ENCODE measurements at places on chromosomes 16 and 17. TPM values are rescaled to one million over a fixed set of nuclear protein-coding genes. Genes with fewer than 3 reads are reported as not detected.

The PNMT gene
- total RNA-seq = 0.46 TPM

The NLRC3 gene
- total RNA-seq = 0.12 TPM

The TMEM92 gene
- 1.7 TPM for total RNA-seq

The ARL17B gene
- 5.1 TPM for total RNA-seq

The SLC25A39 gene
- total RNA-seq = 84.1 TPM

The SPATA20 gene
- 51.8 TPM for total RNA-seq

The KRTAP1-1 gene
- total RNA-seq = not detected

The SLC16A5 gene
- 2.1 TPM for total RNA-seq

The KRTAP4-1 gene
- not detected for total RNA-seq

DNA sequence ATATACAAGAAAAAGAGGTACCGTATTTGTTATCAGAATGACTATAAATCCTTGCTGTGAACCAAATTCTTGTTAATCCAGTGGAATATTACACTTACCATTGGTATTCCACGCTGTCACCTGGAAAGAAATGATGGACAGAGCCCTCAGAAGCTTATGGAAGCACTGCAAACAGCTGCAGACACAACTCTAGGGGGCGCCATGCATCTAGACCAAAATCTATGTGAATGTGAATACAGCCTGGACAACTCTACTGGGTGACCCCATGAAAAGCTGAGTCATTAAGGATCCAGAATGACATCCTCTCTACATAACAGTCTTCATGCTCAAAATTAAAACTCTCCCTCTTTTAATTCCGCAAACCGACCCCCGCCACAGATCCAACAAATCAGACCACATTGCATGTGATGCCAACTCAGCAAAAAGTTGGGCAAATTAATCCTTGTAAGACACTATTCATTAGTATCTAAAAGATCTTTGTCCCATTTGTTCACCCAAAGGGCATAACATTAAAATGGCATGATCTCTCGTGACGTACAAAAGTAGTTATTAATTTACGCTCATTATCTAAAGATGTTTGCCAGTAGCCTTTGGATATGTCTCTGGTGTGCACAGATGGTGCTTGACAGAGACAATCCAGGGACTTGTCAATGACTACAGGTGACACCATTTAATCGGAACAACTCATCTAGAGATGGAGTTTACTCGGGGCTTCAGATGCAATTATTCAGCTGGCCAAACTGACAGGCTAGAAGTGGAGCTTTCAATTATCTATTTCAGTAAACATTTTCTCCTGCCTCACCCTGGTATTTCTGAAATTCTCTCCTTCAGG lies 552.7 kb upstream of the PSMD7 start:
- H3K27me3 ChIP-seq = peaks cover 13% of the 10 kb centered on the region
- no peaks in the 10 kb centered on the region for H3K36me3 ChIP-seq
- no peak overlapping the region for H3K27ac ChIP-seq
- no peak for DNase-seq
- H3K4me3 ChIP-seq = no peak overlapping the region

DNA sequence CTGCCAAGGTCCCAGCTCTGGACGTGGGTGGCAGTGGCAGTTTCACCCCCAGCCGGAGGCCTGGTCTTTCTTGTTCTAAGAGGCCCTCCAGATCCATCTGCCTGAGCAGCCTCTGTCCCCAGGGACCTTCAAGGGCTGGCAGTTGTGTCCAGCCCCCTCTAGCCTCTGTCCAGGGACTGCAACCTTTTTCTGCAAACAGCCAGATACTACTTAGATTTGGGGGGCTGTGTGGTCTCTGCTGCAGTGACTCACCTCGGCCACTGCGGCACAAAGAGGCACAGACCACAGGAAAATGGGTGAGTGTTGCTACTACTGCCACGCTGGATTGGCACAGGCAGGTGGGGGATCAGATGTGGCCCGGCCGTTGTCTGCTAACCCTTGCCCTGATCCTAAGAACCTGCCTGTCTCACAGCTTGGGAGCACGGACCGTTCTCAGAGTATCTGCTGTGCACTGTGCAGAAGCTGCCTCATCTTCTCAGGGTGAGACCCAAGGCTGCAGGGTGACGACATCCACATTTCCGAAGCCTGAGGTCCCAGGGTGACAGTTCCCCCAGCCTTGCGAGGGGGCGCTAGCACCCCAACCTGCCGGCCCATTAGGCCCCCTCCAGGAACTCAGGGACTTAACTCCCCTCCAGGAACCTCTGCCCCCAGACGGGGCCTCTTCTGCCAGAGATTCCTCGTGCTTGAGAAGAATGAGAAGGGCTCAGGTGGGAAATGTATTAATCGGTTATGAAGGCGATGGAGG lies 27.6 kb downstream of the MXRA7 start:
- no peak overlapping the region for H3K27ac ChIP-seq
- peaks cover 13% of the 10 kb centered on the region for H3K36me3 ChIP-seq
- peaks cover 45% of the 10 kb centered on the region for H3K4me1 ChIP-seq
- H3K27me3 ChIP-seq = no peaks in the 10 kb centered on the region
- no peak for DNase-seq

DNA sequence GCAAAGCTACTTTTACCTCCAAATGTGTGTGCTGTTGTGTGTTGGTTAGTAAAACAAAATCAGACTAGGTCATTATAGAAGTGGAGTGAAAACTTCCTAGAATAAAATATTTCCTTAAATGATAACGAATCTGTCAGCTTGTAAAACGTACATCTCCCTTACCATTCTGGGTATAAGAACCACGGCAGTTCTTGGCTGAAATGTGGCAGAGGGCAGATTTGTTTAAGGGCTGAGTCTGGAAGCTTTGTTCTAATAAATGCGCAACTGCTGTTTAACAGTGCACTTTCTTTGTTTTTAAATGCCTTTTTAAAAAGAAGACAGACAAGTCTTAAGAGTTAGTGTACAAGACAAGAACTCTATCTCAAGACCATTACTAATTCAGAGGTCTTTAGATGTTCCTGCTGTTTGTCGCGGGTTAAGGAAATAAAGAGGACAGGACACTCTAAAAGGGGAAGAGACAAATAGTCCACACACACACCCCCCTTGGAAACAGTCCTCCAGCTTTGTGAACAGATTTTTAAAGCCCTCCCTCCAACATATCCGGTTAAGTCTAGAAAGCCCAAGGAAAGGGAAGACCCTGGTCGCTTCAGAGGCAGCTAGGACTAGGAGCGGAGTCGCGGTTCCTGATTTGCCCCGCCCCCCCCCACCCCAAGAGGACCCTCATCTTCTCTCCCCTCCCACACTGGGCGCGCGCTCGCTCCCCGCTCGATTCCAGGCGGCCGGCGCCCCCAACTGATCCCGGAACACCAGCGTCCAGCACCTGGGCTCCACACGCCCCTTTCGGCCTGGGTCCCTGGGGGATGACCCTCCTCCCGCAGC lies 658 bp downstream of the SYNRG start:
- peaks cover 2% of the 10 kb centered on the region for H3K36me3 ChIP-seq
- peak overlapping the region; percentile 83 for H3K4me3 ChIP-seq
- no peak for DNase-seq
- H3K4me1 ChIP-seq = peaks cover 57% of the 10 kb centered on the region

DNA sequence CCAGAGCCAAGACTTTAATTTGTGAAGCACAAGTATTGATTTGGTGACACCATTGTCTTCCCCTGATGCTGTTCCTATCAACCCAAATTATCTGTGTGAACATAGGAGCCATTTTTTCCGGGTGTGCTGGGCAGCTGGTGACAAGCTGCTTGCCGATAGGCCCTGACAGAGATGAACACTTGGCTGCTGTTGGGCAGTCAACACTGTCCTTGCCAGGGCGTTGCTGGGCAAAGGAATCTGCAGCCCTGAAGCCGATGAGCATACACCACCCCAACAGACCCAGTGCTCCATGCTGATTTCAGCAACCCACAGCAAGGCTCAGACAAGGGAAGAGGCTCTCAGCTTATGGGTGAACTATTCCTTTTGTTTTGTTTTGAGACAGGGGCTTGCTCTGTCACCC lies 105.4 kb downstream of the YPEL2 start:
- DNase-seq = no peak
- H3K4me1 ChIP-seq = peaks cover 40% of the 10 kb centered on the region
- no peak overlapping the region for H3K4me3 ChIP-seq
- H3K27ac ChIP-seq = no peak overlapping the region
- no peaks in the 10 kb centered on the region for H3K27me3 ChIP-seq
- H3K36me3 ChIP-seq = peaks cover 5% of the 10 kb centered on the region

GRCh38 chr16:68332411-68333121 lies 21.7 kb downstream of the PRMT7 start:
- H3K27ac ChIP-seq = peak overlapping the region; percentile 80
- DNase-seq = no peak
- no peak overlapping the region for H3K4me3 ChIP-seq
- H3K4me1 ChIP-seq = peaks cover 23% of the 10 kb centered on the region

DNA sequence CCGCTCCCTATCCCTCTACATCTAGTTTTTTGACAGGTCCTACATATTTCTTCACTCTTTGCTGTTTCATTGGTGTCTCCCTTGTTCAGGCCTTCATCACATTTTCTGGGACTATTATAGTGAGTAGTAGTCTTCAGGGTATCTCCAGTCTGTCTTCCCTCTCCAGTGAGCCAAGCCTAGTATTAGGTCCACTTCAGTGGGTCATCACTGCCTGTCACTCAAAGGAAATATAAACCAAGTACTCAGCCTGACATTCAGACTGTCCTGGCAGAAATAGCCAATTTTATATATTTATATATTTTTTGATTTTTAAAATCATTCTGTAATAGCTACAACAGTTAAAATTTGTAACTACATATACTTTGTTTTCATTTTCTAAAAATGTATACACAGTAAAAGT lies 137.8 kb downstream of the CYB561 start:
- no peak overlapping the region for H3K4me3 ChIP-seq
- peaks cover 8% of the 10 kb centered on the region for H3K36me3 ChIP-seq
- no peaks in the 10 kb centered on the region for H3K27me3 ChIP-seq
- H3K4me1 ChIP-seq = peaks cover 10% of the 10 kb centered on the region

DNA sequence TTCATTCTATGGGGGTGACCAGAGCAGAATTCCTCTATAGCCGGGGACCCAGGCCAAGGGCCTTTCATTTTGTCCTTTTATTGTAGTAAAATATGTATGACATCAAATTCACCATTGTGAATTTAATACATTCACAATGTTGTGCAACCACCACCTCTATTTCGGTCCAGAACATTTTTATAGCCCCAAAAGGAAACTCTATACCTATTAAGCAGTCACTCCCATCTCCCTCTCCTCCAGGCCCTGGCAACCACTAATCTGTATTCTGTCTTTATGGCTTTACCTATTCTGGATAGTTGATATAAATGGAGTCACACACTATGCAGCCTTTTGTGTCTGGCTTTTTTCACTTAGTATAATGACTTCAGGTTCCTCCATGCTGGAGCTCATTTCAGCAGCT lies 9.7 kb upstream of the TNS4 start:
- H3K27me3 ChIP-seq = no peaks in the 10 kb centered on the region
- H3K27ac ChIP-seq = peak overlapping the region; percentile 88
- H3K36me3 ChIP-seq = no peaks in the 10 kb centered on the region

DNA sequence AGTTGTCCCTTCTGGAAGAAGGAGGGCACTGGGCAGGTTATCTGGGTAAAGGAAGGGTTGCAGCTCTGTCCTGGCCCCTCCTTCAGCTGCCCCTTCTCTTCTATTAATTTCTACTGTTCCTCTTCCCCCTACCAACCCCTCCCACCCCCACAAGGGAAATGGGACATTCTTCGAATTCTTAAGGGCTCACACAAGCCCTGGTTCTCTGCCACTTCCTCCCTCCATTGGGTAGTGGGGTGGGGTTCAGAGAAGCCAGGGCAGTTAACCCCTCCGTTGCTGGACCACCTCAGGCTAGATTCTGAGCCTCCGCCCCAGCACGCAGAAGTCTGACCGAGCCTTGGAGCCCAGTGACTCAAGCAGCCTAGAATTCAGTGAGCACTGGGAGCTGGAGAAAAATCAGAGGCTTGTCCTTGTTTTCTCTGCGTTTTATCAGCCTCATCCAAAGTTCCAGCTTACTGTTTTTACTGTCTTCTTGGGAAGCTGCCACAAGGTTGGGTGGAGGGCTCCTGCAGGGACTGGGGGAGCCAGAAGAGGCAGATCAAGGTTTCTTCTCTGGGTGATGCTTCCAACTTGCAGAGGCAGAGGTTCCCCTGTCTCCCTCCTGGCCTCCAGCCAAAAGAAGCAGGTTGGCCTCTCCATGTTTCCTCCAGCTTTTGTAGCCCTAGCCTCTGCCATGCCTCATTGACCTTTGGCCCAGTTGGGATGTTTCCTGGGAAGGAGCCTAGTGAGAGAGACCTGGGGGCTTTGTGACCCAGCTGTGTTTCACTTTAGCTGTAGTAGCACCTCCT lies 10.2 kb downstream of the LASP1 start:
- no peaks in the 10 kb centered on the region for H3K27me3 ChIP-seq
- peaks cover 95% of the 10 kb centered on the region for H3K4me1 ChIP-seq
- no peak for DNase-seq
- peaks cover 33% of the 10 kb centered on the region for H3K36me3 ChIP-seq
- H3K4me3 ChIP-seq = peak overlapping the region; percentile 29

DNA sequence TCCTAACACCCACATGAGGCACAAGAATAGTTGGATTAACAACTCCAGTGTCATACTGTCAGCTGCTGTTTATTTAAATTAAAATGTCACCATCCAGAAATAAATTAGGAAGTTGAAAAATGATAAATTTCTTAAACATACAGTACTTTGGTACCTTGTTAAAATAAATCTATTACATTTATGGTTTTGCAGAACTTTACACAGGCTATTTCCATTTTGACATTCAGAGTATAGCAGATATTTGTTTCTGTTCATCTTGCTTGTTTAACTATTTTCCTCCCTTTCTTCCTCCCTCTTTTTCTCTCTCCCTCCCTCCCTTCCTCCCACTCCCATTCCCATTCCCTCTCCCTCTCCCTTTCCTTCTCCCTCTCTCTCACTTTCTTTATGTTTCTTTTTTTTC lies 310.1 kb downstream of the CDH8 start:
- no peak overlapping the region for H3K4me3 ChIP-seq
- peaks cover 4% of the 10 kb centered on the region for H3K27me3 ChIP-seq
- DNase-seq = no peak
- no peaks in the 10 kb centered on the region for H3K36me3 ChIP-seq
- peaks cover 9% of the 10 kb centered on the region for H3K4me1 ChIP-seq

DNA sequence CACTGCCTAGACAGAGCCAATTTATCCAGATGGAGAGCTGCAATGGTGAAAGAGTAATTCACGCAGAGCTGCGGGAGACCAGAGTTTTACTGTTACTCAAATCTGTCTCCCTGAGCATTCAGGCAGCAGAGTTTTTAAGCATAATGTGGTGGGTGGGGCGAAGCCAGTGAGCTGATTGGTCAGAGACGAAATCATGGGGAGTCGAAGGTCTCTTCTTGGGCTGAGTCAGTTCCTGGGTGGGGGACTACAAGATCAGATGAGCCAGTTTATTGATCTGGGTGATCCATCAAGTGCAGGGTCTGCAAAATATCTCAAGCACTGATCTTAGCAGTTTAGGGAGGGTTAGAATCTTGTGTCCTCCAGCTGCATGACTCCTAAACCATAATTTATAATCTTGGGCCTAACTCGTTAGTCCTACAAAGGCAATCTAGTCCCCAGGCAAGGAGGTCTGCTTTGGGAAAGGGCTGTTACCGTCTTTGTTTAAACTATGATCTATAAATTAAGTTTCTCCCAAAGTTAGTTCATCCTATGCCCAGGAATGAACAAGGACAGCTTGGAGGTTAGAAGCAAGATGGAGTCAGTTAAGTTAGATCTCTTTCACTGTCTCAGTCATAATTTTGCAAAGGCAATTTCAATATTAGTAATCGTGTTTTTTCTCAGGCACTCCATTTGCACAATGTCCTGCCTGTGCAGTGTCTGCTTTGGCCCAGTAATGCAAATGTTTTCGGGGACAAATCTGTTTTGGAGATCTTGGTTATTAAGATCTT lies 27.0 kb downstream of the PIGL start:
- H3K27me3 ChIP-seq = no peaks in the 10 kb centered on the region
- H3K4me1 ChIP-seq = peaks cover 7% of the 10 kb centered on the region
- H3K4me3 ChIP-seq = no peak overlapping the region
- H3K27ac ChIP-seq = no peak overlapping the region
- H3K36me3 ChIP-seq = no peaks in the 10 kb centered on the region

GRCh38 chr16:21563676-21564075 lies 35.7 kb upstream of the METTL9 start:
- H3K27ac ChIP-seq = no peak overlapping the region
- H3K36me3 ChIP-seq = no peaks in the 10 kb centered on the region
- H3K4me1 ChIP-seq = no peaks in the 10 kb centered on the region
- H3K27me3 ChIP-seq = peaks cover 11% of the 10 kb centered on the region
- peak; percentile 50 for DNase-seq
- H3K4me3 ChIP-seq = no peak overlapping the region

All from chondrocyte (in vitro differentiated cells).